Bronchial epithelial cell (primary cell): ENCODE measurements at places on chromosomes 3 and 15. TPM values are rescaled to one million over a fixed set of nuclear protein-coding genes. Genes with fewer than 3 reads are reported as not detected.

DNA sequence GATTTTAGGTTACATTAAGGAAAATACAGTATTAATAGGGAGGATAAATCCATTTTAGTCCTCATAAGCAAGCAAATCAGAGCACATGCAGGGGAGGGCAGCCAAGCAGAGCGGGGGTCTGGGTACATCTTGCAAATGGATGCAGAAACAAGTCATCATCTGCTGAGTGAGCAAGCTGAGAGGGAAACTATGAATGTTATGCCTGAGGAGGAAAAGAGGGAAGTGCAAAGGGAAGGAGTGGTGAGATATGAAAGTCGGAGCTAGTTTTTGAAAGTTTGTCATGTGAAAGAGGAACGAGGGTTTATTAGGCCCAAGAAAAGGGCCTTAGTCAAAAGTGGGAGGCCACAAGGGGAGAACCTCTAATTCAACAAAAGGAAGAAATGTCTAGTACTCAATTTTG is 15.4 kb downstream of the PTX3 start:
- no peak for DNase-seq

- no peak for DNase-seq
Observed at GRCh38 chr15:27339138-27339537, 368.2 kb downstream of the GABRG3 start.

The CFAP100 gene
- not detected in 2 replicates for total RNA-seq

DNA sequence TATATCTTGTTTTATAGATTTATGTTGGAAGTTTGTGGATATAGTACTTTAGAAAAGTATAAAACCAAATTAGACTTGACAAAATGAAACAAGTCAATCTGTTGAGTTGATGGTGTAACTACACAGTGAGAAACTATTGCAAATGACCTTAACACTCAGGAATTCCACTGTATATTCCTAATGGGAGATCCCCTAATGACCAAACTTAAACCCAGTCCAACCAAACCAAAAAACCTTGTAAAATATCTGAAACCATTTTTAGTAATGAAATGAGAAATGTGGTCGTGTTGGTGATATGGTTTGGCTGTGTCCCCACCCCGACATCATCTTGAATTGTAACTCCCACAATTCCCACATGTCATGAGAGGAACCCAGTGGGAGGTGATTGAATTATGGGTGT is 31.9 kb upstream of the ATP13A3 start:
- peak; percentile 70 for DNase-seq

GRCh38 chr3:9022305-9023225 is 59.3 kb upstream of the RAD18 start:
- no peak for DNase-seq

DNA sequence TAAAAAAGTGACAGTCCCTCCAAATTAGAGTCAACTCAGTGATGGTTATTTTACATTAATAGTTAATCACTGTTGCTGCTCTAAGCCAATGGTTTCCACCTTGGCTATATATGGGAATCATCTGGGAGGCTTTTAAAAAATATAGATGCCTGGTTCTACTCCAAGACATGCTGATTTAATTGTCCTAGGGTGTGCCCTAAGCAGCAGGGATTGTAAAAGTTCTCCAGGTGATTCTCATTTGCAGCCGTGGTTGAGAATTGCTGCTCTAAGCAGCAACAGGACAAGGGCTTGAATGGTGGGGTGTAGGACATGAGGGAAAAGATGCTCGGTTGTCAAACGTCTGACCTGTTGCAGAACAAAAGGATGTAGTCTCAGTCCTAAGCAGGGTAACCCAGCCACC is 405.1 kb upstream of the MCTP2 start:
- no peak for DNase-seq

DNA sequence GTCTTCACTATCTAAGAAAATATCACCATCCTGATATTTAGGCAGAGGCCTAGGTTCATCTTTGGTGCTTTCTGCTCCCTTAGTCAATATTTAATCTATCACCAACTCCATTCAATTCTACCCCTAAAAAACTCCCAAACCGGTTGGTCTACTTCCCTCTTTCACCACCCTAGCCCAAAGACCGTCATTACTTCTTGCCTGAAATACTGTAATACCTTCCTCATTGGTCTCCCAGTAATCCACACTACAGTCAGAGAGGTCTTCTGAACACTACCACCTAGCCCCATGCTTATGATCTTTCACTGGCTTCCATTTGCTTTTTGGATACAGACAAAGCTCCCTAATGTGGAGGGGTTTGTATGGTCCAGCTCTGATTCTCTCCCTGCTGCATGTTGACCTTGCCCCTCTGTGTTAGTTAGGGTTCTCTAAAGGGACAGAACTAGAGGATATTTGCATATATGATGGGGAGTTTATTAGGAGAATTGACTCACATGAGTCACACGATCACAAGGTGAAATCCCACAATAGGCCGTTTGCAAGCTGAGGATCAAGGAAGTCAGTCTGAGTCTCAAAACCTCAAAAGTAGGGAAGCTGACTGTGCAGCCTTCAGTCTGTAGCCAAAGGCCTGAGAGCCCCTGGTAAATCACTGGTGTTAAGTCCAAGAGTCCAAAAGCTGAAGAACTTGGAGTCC is 36.4 kb upstream of the ATP2C1 start:
- DNase-seq = peak; percentile 61

DNA sequence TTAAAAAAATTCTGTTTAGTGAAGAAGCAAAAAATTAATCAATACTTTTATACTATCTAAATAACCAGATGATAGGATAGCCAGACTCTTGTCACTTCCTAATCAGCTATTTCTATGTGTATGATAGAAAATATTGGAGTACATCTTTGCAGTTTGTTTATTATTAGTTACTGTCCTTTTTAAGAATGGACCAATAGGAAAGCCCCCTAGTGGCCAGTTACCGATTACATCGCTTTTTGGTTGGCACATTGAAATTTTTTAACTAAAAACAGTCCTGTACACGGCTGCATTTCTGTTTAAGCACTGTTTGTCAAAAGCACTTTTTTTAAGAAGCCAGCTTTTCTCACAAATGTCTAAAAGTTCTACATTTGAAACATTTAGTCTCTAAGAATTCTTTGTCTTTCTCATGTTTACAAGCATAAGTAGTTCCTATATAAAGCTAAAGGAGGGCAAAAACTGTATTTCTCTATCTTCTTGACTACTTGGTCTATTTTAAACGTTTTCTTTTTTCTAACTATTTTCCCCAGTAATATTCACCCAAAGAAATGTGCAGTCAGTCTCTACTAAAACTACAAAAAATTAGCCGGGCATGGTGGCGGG is 253.2 kb upstream of the LRTM1 start:
- DNase-seq = peak; percentile 34

The ZBTB47 gene
- 5.8 and 7.6 TPM in 2 replicates for total RNA-seq

The SYNPR gene
- total RNA-seq = not detected in 2 replicates

DNA sequence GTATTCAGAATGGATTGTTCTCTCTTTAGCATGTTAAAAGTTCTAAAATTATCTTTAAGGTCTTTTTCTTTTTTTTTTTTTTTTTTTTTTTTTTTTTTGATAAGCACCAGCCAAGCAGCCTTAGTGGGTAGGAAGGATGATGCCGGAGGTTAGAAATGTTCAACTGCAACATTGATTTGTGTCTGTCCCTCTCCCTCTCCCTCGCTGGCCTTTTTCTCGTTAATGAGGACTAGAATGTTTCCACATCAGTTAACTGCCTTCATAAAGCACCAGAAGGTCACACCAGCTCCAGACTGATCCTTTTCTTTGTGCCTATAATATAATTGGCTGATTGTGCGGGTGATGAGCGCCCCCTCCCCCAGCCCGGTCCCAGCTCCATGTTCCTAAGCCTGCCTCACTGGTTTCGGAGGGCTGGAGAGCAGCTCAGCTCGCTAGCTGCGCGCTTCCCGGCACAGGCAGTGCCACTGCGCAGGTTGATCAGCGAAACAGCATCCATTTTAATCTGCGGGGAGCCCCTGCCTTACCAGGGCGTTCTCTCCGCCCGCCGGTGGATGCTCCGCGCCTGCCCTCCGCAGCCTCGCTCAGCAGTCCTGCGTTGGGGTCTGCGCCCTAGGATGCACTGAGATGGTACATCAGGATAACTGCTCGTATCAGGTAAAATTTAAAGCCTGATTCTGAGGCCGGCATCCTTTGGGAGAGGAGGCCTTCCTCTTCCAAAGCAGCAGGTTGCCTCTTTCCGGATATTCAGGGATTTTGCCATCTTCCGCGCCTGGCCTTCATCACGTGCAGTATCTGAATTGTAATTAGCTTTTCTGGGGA is 148.9 kb upstream of the IL12A start:
- no peak for DNase-seq

DNA sequence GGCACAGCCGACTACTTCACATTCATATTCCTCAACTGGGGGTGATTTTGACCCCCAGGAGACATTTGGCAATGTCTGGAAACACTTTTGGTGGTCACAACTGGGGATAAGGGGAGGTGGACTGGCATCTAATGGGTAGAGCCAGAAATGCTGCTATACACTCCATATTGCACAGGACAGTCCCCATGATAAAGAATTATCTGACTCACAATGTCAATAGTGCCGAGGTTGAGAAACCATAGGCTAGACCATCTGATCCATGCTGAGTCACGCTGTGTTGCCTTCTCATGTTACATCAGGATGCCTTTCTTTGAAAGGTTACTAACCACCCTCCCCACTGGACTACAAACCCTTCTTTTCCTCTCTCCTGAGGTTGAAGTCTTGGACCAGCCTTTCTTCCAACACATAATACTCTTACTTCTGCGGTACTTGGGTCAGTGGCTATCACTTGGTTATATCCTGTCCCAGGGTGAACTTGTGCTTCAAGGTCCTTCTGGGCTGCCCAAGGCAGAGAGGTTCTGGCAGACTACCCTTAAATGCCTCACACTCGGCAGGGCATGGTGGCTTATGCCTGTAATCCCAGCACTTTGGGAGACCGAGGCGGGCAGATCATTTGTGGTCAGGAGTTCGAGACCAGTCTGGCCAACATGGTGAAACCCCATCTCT is 68.8 kb downstream of the CTNNB1 start:
- DNase-seq = peak; percentile 99

The CFAP91 gene
- total RNA-seq = not detected in 2 replicates

DNA sequence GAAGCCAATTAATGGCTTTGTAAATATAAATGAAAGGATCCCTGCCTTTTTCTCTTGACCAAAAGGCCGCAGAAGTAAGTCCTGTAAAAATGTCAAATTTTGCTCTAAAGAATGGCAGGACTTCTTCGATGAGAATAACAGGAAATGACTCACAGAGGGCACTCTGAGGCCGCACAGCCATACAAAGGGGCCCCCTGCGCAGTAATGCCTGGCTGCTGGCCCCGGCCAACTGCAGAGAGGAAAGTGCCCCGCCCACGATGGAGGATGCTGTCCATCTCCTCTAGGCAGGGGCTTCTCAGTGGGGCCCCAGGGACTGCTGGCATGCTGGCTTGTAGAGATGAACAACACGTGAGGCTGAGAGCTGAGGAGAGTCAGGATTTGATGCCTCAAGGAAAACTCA is 18.1 kb upstream of the SCN10A start:
- peak; percentile 29 for DNase-seq

- no peak for DNase-seq
Observed at GRCh38 chr15:80752204-80752603, 27.0 kb upstream of the CEMIP start.

DNA sequence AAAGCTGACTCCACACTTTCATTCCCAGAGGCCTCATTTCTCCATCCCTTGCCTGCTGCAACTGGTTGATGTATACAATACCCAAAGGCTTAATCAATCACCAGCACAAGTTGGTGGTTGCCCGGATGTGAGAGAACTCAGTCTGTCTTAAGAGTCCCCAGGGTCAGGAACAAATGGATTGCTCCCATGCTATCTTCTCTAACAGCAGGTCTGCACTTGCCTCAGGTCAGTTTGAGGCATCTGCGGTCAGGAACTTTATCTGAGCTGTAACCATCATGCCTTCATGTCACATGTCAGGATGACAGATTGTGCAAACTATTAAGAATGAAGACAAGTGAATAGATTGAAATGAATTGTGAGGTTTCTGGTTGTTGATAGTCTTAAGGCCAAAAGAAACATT is 56.1 kb downstream of the BFSP2 start:
- DNase-seq = peak; percentile 44

The GXYLT2 gene
- 0.79 and 0.90 TPM in 2 replicates for total RNA-seq

GRCh38 chr15:33104212-33104611 is 90.3 kb downstream of the FMN1 start:
- peak; percentile 63 for DNase-seq

DNA sequence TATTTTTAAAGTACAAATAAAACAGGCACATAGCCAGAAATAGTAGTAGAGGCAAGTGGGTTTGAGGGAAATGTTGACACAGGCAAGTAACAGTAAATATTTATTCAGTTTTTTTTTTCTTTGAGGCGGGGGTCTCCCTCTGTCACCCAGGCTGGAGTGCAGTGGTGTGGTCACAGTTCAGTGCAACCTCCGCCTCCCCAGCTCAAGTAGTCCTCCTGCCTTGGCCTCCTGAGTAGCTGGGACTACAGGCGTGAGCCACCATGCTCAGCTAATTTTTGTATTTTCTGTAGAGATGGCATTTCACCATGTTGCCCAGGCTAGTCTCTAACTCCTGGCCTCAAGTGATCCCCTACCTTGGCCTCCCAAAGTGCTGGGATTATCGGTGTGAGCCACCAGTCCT is 43.5 kb downstream of the PHLDB2 start:
- DNase-seq = no peak

GRCh38 chr3:58670506-58671135 is 4.0 kb upstream of the FAM3D start:
- no peak for DNase-seq

- no peak for DNase-seq
Observed at GRCh38 chr3:178567611-178568010, 31.4 kb downstream of the KCNMB2 start.
